ENCODE measurements at places on chromosomes 1 and 21.

DNA sequence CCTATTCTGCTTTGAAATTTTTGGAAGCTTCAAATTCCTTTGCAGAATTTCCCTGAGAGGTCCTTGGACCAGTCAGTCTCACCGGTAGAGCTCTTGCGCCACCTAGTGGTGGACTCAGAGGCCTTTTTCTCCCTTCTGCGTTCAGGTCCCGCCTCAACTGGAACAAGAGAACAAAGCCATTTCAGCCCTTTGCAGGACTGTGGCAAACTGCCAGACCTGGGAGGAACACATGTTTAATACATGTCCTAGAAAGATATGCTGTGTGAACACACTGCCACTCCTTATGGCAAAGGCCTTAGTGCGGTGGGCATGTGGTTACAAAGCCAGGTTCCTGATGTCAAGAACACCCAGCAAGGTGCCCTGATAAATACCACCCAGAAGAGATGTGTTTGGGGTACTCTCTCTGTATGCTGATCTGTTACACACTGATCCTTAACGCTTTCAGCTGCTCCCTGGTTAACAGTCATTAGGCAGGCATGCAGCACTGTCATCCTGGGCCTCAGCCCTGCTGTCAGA, 82.2 kb upstream of the SSX2IP start:
- peak; percentile 60 for DNase-seq

- DNase-seq: no peak
These were observed 749.1 kb upstream of the TPTE start for GRCh38 chr21:9772348-9772672.

GRCh38 chr1:187203257-187203656, 374.5 kb downstream of the PLA2G4A start:
- DNase-seq: no peak

GRCh38 chr1:205285381-205286101, 36.0 kb downstream of the NUAK2 start:
- DNase-seq: no peak

DNA sequence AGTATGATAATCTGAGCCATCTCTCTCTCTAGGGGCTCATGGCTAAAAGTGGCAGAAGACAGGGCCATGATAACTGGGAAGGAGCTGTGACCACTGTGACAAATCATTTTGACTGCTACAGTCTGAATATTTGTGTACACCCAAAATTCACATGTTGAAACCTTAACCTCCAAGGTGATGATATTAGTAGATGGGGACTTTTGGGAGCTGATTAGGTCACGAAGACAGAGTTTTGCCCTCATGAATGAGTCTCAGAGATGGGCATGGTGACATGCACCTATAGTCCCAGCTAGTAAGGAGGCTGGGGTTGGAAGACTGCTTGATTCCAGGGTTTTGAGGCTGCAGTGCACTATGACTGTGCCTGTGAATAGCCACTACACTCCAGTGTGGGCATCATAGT, 174.9 kb downstream of the PLD5 start:
- no peak for DNase-seq

- no peak for DNase-seq
These were observed 10.2 kb downstream of the TRAF3IP3 start for GRCh38 chr1:209766051-209766450.

- DNase-seq: no peak
These were observed 635.1 kb downstream of the PTPRC start for GRCh38 chr1:199273837-199274379.

- no peak for DNase-seq
These were observed 46.4 kb downstream of the CACHD1 start for GRCh38 chr1:64516301-64516700.

DNA sequence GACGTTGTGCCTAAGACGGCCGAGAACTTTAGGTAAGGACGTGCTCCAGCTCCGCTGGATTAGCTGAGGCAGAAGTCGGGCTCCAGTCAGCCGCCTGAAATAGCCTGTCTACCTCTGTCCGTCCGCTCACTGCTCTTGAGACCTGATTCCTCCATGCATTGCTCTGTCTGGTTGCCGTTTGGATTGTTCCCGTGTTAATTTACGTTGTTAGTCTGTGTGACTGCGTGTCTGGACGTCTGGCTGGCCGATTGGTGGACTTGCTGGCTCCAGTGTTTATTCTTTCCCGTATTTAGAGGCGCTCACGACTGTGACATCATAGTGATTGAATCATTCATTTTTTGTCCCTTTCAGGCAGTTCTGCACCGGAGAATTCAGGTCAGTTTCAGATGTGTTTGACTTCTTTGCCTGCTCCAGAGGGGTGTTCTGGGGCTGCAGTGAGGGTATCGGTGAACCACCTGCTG, 684 bp downstream of the PPIH start:
- DNase-seq: peak; percentile 24

- DNase-seq: no peak
These were observed 370.4 kb upstream of the ST6GALNAC5 start for GRCh38 chr1:76496871-76497270.

GRCh38 chr1:54358503-54359168, 47.6 kb downstream of the SSBP3 start:
- DNase-seq: no peak

GRCh38 chr1:212914789-212915188, 35.6 kb upstream of the VASH2 start:
- no peak for DNase-seq

GRCh38 chr21:43867948-43868347, 2.9 kb downstream of the AGPAT3 start:
- DNase-seq: no peak

DNA sequence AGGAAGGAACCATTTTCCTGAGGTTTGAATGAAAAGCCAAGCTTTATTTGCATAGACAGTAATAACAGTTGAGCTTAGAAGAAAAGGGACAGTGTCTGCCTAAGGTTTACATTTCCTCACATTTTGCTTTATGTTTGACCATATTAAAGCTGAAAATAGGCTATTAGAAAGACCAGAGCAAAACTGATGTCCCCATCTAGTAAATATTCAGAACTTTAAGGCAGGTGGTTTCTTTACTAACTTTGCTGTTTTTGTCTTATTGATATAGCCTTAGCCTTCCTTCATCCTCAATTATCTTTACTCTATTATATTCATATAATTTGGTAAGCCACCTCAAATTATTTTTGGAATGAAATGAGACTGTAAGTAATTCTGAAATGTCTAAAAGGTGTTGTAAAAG, 53.6 kb upstream of the LAPTM5 start:
- no peak for DNase-seq

DNA sequence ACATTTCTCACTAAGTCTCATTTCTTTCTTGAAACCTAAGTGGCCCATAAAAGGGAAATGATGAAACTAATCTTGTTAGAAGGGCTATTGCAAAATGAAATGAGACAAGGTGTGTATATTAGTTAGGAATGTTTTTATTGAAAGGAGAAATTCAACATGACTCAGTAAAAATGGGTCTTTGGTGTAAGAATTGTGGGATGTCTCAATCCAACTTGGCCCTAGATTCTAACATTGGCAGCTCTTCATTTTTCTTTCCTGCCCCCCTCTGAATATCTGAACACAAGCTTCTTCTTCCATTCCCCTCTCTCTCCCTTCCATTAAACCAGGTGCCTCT, 26.8 kb upstream of the TARBP1 start:
- no peak for DNase-seq

- DNase-seq: no peak
These were observed 47.4 kb downstream of the PRKCZ start for GRCh38 chr1:2097386-2098300.

DNA sequence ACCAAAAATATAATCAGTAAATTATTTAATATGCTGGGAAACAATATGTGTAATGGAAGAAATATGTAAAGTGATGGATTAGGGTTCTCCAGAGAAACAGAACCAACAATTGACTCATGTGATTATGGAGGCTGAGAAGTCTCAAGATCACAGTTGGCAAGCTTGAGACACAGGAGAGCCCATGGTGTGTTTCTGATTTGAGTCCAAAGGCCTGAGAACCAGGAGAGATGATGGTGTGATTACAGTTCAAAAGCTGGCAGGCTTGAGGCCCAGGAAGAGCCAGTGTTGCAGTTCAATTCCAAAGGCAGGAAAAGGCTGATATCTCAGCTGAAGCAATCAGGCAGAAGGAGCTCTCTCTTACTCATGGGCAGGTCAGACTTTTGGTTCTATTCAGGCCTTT, 138.8 kb upstream of the NBPF11 start:
- DNase-seq: no peak

DNA sequence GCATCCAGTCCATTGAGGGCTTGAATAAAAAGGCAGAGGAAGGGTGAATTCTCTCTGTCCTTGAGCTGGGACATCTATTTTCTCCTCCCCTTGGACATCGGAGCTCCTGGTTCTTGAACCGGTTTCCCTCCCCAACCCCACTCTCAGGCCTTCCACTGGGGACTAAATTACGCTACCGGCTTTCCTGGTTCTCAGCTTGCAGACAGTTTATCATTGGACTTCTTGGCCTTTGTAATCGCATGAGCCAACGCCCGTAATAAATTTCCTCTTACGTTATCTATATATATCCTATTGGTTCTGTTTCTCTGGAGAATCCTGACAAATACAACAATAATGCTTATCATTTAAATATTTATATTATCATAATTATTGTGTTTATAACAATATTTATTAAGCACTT, 20.4 kb upstream of the COL9A2 start:
- DNase-seq: no peak

DNA sequence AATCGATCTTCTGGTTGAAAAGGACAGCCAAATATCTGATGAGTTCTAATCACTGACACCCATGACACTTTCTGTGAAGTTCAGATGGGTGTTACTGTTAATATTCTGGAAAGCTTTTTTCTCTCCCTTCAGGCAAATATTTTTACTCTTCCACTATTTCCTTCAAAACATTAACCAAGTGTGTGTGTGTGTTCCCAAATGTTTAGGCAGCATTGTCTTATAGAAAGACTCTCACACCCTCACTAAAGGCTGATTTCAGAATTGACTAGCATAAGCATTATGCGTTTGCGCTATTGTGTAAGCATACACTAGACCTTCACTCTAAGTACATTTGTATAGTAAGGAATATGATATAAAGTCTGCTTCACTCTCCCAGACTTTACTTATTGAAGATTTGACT, 24.7 kb downstream of the WARS2 start:
- no peak for DNase-seq

DNA sequence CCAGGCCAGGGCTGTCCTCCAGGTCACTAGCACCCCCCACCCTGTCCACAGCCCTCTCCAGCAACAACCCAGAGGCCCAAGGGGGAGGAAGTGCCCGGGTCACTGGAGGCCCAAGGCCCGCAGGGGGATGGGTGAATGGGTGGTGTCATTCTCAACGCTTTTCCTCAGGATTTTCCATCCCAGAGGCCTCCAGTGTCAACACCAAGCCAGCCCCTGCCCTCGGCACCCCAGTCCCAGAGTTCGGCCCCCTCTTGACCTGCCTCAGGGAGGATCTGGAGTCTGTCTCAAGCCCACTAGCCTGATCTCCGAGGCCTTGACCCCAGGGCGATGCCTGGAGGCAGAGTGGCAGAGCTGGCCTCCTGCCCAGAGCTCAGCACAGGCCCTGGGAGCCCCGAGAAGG, 5.1 kb downstream of the TMEM82 start:
- no peak for DNase-seq

GRCh38 chr21:40253112-40253511, 385.9 kb downstream of the PCP4 start:
- DNase-seq: no peak

DNA sequence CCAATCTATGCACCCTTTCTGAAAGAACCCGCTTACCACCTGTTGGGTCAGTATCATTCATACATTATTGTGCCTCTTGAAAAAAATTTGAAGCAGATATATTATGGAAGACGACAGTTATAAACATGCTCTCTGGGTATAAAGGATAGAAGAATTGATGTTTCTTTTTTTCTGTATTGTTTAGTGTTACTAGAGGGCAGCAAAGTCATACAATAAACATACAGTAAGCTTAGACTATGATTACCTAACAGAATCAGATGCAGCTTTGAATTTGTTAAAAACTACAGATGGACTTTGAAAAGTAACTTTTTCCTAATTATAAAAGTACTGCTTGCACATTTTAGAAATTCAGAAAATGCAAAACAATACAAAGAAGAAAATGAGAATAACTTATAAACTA, 11.1 kb upstream of the PAXBP1 start:
- DNase-seq: no peak

DNA sequence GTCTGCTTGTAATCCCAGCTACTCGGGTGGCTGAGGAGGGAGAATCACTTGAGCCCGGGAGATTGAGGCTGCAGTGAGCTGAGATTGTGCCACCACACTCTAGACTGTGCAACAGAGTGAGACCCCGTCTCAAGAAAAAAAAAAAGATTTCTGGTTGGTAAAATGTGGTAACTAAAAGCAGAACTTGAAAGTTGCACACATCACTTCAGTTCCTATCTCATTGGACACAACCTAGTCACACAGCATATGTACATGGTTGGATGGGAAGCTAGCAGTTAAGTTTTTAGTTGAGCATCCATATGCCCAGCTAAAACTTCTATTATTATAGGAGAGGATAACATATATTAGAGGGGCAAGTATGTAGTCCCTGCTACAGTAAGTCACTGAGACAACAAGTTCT, 22.1 kb downstream of the BCAS2 start:
- DNase-seq: no peak

DNA sequence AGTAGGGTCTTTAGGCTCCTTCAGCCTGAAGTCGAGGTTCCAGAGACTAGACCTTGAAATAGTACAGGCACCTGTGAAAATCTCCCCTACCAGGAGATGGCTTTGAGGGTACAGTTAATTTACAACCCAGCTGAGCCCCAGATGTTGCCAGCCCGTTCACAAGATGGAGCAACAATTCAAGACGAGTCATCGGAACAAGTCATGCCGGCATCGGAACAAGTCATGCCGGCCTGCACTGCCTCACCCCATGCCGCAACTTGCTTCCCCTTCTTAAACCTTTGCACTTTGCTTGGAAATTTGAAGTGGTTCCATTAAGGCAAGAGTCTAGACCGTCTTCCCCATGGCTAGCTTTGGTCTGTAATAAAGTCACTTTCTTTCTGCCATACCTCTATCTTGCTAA, 16.0 kb downstream of the HHAT start:
- no peak for DNase-seq

DNA sequence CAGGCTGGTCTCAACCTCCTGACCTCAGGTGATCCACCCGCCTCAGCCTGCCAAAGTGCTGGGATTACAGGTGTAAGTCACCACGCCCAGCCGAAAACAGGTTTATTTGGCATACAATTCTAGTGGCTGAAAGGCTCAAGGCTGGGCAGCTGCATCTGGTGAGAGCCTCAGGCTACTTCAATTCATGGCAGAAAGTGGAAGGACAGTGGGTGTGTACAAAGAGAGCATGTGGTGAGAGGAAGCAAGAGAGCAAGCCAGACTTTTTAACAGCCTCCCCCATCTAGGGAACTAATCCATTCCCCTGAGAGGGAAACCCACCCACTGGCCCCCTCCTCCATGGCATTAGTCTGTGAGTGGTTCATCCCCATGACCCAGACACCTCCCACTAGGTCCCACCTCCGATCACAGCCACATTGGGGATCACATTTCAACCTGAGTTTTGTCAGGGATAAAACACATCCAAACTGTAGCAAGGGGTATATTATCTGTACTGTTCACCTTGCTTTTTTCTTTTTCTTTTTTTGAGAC, 9.5 kb downstream of the BMP8A start:
- no peak for DNase-seq

GRCh38 chr1:160653620-160654016, 6.8 kb upstream of the SLAMF1 start:
- no peak for DNase-seq

GRCh38 chr1:180536821-180537372, 21.9 kb upstream of the OVAAL start:
- DNase-seq: no peak

Measured in kidney capillary endothelial cell (primary cell).